ENCODE measurements at places on chromosomes 1 and 21. TPM values are rescaled to one million over a fixed set of nuclear protein-coding genes. Genes with fewer than 3 reads are reported as not detected.
A peak's percentile ranks its signal among the peaks of the same experiment; 100 is the strongest.

DNA sequence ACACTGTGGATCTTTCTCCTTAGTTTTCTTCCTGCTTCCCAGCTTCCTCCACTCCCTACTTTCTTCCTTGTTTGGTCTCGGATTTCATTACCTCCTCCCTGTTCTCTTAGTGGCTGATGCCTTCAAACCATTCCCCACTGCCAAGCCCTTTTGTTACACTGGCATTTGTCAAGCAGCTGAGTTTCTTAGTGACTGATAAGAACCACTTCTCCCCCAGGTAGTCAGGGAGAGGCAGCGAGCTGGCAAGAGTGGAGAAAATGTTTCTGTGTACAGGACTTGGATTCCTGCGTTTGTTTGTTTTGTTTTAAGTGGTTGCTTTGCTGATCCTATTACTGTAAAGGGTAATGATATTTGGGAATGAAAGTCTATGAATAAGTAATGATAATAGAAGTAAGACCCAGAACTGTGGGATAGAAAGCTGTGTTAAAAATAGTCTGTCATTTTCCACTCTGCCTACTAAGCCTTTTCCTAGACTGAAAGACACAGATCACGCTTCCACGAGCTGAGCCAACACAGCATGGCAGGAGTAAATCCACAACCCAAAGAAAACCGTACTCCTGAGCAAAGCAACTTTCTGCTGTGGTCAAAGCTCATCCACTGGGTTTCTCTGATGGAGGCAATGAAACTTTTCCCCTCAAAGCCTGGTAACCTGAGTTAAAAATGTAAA, 10.1 kb upstream of the SERTAD4 start:
- DNase-seq, result peak; percentile 70

GRCh38 chr1:224894915-224895314, 34.6 kb upstream of the DNAH14 start:
- DNase-seq, result no peak

DNA sequence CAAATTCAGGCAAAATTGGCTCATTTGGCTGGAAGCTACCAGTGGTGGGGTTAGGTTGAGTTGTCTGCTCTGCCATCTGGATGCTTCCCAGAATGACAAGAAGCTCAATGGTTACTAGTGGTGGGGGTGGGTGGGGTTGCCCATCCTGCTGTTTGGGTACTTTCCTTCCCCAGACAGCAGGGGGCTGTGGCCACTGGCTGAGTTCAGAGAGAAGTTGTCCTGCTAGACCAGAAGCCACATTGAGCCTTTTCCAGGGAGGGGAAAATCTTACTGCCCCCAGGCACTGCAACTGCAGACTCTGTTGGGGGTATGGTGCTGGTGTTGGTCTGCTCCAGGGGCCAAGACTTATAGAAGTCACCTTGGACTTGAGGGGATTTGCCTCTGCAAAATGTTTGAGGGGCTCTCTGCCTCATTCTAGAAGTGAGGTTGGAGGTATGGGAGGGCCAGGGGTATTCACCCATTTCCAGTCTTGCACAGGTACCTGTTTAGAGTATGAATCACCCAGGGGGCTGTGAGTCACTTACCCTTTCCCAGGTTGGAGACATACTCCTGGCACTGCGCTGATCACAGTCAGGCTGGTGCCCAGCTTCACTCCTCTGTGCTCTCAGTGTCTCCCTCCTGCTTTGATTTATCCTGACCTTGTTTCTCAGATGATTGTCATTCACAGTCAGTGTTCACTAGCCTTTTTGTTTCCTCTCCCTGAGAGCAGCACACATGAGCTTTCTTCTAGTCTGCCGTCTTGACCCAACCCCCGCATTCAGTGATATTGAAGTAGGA, 89.1 kb upstream of the NEGR1 start:
- no peak for DNase-seq

DNA sequence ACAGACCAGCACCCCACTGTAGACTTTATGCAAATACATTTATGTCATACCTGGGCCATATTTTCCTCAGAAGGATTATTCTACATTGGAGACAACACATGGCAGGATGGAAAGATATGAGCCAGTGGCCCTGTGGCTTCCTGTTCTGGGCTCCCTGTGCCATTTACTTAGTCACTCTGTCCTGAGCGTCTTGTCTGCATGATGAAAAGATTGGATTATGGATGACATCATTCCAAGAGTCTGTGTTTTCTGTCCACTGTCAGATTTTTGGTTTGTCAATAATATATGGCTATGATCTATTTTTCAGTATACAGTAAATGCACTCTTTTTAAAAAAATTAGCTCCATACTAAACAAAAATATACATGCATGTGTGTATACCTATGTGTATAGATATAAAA, 30.8 kb downstream of the IGSF5 start:
- no peak for DNase-seq

DNA sequence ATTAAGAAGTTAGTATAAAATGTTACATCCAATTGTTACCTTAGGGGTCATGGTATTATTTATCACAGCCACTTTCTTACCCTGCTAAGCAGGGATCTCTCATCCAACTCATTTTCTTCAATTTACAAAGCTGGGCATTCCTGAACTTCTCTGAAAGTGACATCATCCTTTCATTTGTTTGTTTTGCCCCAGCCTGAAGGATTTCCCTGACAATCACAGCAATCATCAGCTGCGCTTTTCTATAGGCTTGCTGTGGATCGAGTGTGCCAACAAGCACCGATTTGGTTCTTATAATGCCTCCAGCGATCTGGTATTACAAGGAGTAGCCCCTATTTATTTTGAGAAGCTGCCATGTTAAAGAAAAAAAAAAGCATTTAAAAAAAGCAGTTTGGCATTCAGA, 240.2 kb downstream of the USH2A start:
- DNase-seq, result no peak

GRCh38 chr1:101995984-101996745, 561 bp downstream of the OLFM3 start:
- no peak for DNase-seq

DNA sequence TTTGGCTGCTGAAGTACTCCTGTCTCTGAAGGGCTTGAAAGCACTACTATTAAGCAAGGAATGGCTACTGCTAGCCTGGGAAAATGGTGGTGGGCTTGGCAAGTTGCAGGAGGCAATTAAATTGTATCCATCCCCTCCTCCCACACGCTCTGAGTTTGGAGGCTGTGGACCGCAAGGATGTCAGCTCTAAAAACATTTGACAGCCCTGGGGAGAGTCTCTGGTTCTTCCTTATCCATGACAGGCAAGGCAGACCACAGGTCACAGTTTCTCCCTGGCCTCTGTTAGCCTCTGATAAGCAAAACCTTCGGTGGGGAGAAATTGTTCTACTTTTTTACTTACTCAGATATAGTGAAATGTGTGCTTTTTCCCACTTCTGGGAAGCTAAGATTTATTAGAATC, 46.6 kb downstream of the S1PR1 start:
- DNase-seq, result no peak

DNA sequence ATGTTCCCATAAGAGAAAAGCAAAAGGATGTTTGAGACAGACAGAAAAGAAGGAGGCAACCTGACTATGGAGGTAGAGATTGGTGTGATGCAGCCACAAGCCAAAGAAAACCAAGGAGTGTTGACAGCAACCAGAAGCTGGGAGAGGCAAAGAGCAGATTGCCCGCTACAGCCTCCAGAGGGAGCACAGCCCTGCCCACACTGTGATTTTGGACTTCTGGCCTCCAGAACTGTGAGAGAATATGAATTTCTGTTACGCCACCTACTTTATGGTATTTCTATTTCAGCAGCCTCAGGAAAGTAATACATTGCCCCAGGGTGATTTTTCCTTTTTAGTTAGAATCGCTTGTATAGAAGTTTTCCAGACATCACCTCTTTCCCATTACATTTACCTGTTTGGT, 28.4 kb downstream of the SLAMF6 start:
- no peak for DNase-seq

DNA sequence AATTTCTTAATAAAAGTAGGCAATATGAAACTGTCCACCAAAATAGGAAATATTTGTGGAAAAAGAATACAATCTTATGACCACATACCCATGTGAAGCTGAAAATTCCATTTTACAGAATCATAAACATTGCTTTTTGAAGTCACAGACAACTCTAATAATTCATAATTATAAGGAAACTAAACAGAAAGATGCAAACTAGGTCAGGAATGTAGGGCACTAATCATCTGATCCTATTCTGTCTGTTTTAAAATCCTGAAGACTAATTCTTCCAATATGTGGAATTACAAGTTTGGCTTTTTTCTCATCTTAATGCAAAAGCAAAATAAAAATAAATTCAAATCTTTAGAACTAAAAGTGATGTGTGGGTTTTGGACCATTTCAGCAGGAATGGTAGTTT, 528.6 kb downstream of the LTN1 start:
- no peak for DNase-seq

- no peak for DNase-seq
These were observed 29.2 kb upstream of the CNTN2 start for GRCh38 chr1:205013683-205014367.

- DNase-seq, result no peak
These were observed 3.5 kb downstream of the MYCL start for GRCh38 chr1:39898191-39898590.

- no peak for DNase-seq
These were observed 116.4 kb downstream of the SIM2 start for GRCh38 chr21:36815284-36815683.

- DNase-seq, result no peak
These were observed 20.6 kb upstream of the PGD start for GRCh38 chr1:10378081-10378841.

DNA sequence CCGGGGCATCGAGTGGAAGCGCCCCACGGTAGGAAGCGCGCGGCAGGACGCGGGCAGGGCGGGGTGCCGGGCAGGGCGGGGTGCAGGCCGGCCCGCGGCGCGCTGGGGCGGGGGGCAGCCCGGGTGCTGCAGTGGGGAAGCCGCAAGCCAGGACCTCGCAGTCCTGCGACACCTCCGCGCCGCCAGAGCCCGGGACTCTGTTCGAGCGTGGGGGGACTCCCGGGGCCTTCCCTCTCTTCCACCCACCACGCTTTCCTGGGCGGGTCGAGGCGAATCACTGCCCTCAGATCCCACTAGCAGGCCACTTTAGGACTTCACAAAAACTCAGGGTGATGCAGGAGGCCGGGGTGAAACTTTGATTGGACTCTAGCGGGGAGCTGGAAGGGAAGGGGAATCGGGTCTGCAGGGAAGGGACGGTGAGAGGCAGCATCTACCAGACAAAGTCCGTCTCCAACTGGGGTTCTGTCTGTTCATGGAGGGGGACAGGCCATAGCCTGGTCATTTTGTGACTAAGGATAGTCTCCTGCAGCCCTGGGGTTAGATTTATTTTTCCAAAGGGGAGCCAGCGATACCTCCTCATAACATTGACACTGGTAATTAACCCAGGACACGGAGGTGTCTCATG, 623 bp downstream of the CAPN2 start:
- no peak for DNase-seq

GRCh38 chr21:16363100-16363499, 633.3 kb downstream of the USP25 start:
- DNase-seq, result no peak

Gene GSTM5
- 2.0 TPM for total RNA-seq

Gene CACNA1E
- 0.44 TPM for total RNA-seq

Gene FMO5
- 22.9 TPM for total RNA-seq

Gene RPS8
- 1,589 TPM for total RNA-seq

Gene LAX1
- 1.3 TPM for total RNA-seq

Gene MIA3
- total RNA-seq, result 92.4 TPM
